Islet precursor cell (in vitro differentiated cells): ENCODE measurements at places on chromosomes 2 and 18.

DNA sequence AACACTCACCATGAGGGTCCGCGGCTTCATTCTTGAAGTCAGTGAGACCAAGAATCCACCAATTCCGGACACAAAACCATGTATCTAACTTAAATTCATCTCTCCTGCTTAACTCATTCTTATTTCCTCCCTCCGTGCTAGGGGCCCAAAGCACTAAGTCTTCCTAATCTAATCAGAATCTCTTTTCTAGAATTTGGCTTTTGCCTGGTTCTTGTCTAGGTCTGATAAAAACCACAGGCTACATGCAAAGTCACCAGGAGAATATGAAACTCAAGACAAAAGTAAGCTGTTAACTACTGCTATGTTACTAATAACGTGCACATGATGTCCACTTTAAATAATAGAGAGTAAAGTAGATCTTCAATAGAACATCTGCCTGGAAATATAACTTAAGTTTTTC is 69.9 kb downstream of the TRIP12 start:
- no peak for DNase-seq

DNA sequence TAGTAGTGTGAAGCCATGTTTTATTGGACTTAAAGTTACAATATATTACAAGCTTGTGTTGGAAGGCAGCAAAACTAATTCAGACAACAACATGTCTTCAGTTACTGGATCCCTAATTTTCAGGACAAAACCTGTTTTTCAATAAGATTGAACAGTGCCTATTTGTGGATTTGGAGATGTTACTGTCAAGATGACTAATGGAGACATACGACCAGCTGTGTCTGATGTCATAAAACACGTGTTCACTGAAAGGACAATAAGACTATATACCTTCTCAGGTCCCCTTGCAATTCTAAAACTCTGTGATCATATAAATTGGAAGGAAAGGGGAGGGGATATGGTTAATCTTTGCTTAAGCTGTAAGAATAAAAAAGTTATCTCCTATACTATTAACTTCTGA is 21.7 kb downstream of the METTL21A start:
- DNase-seq = no peak

GRCh38 chr2:151178207-151178606 is 83.5 kb downstream of the RBM43 start:
- no peak for DNase-seq

GRCh38 chr2:101987832-101988231 is 3.9 kb upstream of the IL1R2 start:
- no peak for DNase-seq

GRCh38 chr18:40670668-40671375 is 1284.2 kb upstream of the PIK3C3 start:
- no peak for DNase-seq

DNA sequence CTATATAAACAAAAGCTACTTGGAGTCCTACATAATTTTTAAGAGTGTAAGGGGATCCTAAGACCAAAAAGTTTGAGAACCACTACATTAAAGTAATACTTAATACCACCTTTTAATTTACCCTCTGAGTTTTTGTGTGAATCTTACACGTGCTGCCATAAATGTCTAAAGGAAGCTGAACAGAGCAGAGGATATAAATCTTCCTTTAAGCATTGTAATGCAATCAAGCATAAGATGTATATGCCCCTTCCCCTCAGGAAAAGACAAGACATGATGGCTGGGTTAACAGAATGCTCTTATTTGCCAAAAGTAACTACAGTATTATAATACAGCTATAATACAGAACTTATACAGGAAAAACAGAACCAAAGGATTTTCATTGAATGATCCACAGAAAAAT is 2.9 kb downstream of the ESCO1 start:
- DNase-seq = no peak

- DNase-seq = no peak
These were observed 331.6 kb downstream of the TXNL1 start for GRCh38 chr18:56306797-56307196.

GRCh38 chr2:149768320-149768799 is 180.8 kb upstream of the MMADHC start:
- DNase-seq = no peak

- DNase-seq = no peak
These were observed 485.2 kb downstream of the FBXO15 start for GRCh38 chr18:73662421-73662820.

GRCh38 chr2:207200136-207200535 is 34.4 kb upstream of the KLF7 start:
- no peak for DNase-seq

- DNase-seq = no peak
These were observed 26.6 kb upstream of the ITGA4 start for GRCh38 chr2:181430406-181431118.

DNA sequence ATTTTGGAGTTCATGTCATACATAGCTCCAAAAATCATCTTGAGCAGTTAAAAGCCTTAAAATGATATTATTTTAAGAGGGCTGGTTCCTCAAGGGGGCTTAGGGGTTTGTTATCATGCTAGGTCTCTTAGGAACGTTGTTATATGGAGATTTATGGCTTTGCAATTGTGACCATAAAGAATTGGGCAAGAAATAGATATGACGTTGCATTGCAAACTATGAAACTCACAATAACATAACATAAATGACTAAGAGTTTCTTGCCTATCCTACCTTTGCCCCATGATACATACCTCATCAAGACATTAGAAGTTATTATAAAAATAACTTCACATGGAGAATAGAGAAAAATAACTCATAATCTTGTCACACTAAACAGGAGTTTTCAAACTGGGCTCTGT is 206.4 kb upstream of the SESTD1 start:
- no peak for DNase-seq

DNA sequence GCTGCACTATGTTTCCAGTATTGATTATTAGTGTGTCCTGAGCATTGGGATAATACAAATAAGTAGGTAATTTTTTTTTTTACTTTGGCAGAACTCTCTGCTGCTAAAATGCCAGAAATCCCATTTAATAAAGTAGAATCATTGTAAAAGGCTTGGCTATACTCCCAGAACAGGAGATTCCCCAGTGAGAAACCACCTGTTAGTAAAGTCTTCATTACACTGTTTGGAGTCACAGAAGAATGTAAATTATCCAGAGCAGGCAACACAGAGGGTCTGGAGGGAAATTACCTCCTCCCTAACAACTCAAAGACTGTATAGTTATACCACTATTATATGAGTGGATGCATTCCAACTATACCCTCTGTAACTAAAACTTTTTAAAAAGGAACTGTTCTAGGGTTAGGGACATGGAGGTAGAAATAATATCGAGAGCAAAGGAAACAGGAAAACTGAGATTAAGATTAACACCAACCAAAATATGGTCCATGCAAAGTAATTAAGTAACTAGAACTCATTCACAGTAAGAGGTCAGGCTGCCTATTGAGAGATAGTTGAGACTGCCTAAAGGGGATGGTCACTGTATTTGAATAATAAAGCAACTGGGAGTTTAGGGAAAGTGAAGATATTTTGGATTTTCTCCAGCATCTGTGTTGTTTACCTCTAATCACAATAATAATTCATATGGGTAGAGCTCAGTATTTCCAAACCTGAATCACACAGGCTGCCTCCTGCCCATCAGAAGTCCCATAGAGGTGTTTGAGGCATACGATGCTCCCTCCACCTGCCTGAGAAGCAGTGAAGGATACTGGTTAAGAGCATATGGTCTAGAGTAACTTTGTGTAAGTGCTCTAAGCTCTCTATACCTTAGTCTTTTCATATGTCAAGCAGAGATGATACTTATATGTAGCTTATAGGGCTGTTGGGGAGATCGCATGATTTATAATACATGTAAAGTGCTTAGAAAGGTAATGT is 34.4 kb downstream of the MAP2 start:
- no peak for DNase-seq

DNA sequence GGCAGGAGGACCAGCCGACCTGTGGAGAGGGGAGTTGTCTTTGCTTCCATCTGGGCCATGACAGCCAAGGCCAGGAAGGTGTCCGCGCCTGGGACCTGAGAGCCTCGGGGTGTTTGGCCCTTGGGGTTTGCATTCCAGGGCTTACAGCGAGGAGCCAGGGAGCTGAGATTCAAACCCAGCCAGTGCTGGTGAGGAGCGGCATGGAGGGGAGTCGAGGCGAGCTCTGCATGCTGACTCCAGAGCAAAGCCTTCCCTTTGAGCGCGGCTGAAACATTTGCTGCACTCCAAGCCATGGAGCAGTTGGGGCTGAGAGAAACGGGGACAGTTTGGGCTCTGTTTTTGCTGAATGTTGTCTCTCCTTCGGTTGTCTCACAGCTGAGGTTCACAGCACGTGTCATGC is 77.4 kb downstream of the TWIST2 start:
- no peak for DNase-seq
